ENCODE measurements at places on chromosomes 6 and 20. TPM values are rescaled to one million over a fixed set of nuclear protein-coding genes. Genes with fewer than 3 reads are reported as not detected.

DNA sequence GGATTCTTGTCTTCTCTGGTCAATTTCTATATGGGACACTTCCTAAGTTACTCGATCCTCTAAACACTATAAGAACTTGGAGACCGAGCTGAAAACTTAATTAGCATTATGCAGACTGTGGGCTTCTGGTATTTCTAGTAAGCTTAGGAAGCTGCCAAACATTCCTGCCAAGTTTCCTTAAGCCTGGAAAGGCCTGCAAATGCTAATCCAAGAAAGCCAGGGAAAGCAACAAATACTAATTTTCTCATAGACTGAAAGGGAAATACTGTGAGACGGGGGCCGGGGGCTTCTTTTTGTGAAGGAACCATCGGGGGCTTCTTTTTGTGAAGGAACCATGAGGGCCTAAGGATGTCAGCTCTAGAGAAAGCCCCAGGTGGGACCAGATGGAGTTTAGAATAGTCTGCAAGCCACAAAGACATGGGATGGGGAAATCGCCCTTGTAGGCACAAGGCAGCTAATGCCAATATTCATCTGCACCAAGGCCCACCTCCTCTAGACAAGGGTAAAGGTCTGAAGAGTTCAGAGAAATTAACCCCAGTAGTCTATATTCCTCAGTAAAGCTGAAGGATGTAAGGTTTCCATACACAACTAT lies 332.4 kb upstream of the PRDM1 start:
- peak; percentile 7 for DNase-seq

DNA sequence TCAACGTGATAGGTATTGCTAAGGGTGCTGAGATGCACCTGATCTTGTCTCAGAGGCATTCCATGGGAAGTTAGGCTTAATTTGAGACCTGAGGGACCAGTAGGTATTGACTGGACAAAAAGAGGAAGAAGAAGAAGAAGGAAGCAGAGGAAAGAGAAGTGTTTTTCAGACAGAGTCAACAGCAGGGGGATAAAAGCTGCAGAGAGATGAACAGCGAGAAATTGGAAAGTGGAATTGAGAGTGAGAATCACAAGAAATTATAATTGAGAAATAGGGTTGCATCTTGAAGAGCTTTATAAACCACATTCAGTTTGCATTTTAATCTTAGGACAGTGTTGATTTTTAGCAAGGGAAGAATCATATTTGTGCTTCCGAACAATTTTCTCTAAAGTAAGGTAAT lies 254.0 kb downstream of the CD83 start:
- no peak for DNase-seq

- no peak for DNase-seq
These were observed 985 bp downstream of the ZBP1 start for GRCh38 chr20:57619051-57619831.

The C6orf47 gene
- 18.2 TPM for total RNA-seq

GRCh38 chr20:1334761-1335160 lies 5.8 kb upstream of the SDCBP2 start:
- DNase-seq = no peak

GRCh38 chr6:157075549-157076450 lies 247.5 kb downstream of the TMEM242 start:
- DNase-seq = no peak

DNA sequence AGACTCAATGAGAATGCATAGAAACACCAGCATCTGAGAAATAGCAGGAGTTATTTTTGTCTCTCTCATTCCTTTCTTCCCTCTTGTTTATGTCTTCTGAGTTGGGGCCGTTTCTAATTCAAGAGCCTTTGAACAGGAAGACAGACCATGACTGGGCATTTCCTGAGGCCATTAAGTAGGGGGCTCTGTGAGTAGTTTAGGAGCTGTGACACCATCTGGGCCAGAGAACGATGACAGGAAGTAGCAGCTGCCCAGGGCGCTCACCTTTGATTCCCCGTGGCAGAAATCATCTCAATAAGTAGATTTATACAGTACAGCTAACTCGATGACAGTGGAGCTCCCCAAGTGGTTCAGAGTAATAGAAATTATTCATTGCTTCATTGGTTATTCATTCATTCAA lies 298.4 kb upstream of the PLN start:
- DNase-seq = no peak

DNA sequence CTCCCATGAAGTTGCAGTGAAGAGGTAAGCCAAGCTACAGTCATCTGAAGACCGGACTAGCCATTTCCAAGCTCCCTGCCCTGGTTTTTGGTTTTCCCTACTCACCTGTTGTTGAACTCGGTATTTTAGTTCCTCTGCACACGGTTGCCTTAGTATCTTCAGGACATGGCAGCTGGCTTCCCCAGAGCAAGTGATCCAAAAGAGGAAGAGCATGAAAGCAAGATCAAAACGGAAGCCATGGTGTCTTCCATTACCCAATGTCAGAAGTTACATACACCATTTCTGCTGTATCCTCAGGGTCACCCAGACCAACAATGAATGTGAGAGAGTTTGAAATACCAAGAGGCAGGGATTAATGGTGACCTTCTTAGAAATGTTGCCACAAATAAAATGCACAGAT lies 276.6 kb upstream of the CNR1 start:
- no peak for DNase-seq

- DNase-seq = no peak
These were observed 170.3 kb upstream of the PDE7B start for GRCh38 chr6:135680964-135681913.

The RALY gene
- total RNA-seq = 104 TPM

DNA sequence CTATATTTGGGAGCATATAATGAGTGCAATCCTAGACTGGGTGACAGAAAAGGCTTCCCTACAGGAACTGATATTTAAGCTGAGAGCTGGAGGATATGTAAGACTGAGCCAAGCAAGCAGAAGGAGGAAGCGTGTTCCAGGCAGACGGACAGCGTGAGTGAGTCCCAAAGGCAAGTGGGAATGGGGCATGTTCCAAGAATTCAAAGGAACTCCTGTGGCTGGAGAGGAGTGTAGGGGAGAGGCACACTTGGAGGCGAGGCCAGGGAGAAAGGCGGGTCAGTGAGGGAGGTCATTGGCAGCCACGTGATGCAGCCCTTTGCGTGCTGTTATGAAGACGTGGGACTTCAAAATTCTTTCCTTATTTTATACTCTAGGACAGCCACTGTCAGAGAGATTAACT lies 27.9 kb upstream of the SGK1 start:
- peak; percentile 71 for DNase-seq

The SOX12 gene
- total RNA-seq = 12.0 TPM

GRCh38 chr20:53763707-53764414 lies 170.2 kb upstream of the ZNF217 start:
- no peak for DNase-seq

GRCh38 chr20:47137231-47137870 lies 219.1 kb downstream of the ZMYND8 start:
- DNase-seq = no peak

DNA sequence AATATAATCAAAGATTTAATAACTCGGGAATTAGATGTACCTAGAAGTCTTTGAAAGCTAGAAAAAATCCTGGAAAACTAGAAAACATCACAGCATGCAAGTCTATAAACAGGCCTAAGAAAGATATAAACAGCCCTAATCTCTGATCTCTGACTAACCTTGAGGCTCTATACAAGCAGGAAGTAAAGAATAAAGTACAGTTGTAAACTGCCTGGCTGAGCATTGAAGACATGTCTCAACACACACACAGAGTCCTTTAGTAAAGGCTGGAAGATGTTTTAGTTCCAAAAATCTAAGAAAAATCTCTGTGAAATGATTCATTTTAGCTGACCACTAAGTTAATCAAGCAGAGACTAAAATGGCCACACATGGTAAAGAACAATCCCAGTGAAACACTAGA lies 774.5 kb downstream of the EYS start:
- no peak for DNase-seq

DNA sequence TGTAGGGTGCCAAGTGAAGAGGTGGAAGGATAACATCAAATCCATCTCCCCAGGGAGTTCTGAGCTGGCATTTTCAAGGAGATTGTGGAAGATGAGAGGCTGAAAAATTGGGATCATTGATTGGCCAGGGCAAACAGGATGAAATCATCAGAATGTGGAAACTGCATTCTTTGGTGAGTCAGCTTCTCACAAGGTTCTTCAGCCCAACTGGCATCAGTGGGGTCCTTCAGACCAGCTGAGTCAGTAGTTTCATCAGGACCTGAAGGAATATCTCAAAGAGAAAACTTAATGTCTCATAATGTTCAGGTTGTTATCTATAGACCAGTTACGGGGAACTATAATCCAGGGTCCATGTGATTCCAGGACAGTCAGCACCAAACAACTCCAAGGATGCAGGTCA lies 195.8 kb downstream of the HAO1 start:
- DNase-seq = no peak

DNA sequence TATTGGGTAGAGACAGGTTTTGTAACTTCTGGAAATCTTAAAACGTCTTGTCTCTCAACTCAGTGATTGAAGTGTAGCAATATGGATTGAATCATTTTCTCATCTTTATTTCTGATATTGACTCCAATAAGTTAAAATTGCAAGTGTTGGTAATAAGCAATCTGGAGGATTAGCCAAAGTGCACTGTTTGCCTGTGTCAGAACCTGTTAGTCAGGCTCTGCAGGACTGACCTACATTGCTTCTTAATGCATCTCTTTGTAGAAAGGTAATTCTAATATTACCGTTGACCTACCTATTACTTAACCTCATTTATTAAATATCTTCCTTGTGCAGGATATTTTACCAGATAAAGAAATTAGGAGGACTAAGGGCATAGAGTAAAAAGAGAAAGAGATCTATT lies 484.0 kb upstream of the CITED2 start:
- no peak for DNase-seq

DNA sequence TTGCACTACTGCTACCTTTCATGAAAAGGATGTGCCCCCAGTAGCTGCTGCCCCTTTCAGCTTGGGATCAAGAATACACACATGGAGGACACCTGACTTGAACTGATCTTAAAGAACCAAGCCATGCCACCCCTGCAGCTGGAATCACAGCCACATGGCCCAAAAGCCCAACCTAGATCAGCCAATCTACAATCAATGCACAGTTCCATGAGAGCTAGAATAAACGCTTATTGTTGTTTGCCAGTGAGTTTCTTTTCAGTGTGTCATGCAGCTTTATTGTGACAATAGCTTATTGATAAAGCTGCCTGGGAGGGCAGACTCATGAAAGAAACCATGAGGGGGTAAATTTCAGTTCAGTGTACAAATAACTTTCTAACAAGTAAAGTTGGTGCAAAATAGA lies 397.7 kb downstream of the PTPRT start:
- no peak for DNase-seq
